ENCODE measurements at places on chromosomes 7 and 10. TPM values are rescaled to one million over a fixed set of nuclear protein-coding genes. Genes with fewer than 3 reads are reported as not detected.

DNA sequence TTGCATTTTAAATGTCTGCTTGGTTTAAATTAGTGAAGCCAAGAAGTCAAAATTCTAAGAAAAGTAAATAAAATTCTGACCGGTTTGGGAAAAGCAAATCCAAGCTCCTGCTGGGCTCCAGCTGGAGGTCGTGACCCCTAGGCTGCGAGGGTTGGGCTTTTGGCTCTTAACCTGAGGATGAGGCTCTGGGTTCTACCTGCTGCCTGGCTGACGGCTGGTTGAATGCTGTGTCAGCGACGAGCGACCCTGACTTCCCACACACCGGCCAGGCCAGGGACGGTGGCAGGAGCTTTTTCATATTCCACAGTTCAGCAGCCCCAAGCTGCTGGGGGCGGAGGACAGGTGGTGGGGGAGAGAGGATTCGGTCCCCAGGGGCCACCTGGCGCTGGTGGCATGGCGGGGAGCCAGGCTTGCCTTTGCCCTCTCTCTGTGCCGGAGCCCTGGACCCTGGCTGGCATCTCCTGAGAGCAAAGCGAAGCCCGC lies 843 bp upstream of the PLPP4 start:
- H3K27ac ChIP-seq, result no peak overlapping the region
- no peaks in the 10 kb centered on the region for H3K36me3 ChIP-seq
- H3K4me3 ChIP-seq, result no peak overlapping the region
- no peaks in the 10 kb centered on the region for H3K27me3 ChIP-seq

DNA sequence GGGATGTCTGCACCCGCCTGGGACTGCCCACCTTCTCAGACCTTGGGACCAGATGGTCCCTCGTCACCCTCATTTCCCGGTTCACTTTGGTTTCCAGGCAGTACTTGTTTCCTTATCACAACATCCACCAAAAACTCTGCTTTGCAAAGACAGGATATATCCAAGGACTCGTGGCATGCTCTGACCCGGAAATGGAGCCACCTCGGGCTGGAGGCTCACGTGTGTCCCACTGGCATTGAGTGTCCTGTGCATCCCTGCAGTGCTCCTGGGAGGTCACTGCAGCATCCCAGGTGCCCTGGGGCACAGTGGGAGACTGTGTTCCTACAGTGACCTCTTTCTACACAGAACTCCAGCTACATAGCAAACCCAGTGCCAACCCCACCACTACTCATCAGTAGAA lies 611.9 kb upstream of the FOXK1 start:
- no peak overlapping the region for H3K27ac ChIP-seq
- H3K4me1 ChIP-seq, result no peaks in the 10 kb centered on the region
- no peak for DNase-seq
- H3K27me3 ChIP-seq, result no peaks in the 10 kb centered on the region
- no peaks in the 10 kb centered on the region for H3K36me3 ChIP-seq

GRCh38 chr7:149031353-149031910 lies 3.1 kb upstream of the PDIA4 start:
- H3K4me3 ChIP-seq, result no peak overlapping the region
- no peaks in the 10 kb centered on the region for H3K36me3 ChIP-seq
- H3K27ac ChIP-seq, result no peak overlapping the region

TAS2R60 gene
- total RNA-seq, result not detected

GRCh38 chr7:27147199-27148030 lies at the start of gene HOXA6:
TSS of gene HOXA6 (minus strand) at chr7:27147774. CDS start at chr7:27147749, 25 bp downstream.
- no peaks in the 10 kb centered on the region for H3K4me1 ChIP-seq
- H3K27ac ChIP-seq, result no peak within 1 kb of the TSS
- no peak for DNase-seq
- peaks cover 18% of the 10 kb centered on the region for H3K27me3 ChIP-seq
- no peaks in the 10 kb centered on the region for H3K36me3 ChIP-seq

DNA sequence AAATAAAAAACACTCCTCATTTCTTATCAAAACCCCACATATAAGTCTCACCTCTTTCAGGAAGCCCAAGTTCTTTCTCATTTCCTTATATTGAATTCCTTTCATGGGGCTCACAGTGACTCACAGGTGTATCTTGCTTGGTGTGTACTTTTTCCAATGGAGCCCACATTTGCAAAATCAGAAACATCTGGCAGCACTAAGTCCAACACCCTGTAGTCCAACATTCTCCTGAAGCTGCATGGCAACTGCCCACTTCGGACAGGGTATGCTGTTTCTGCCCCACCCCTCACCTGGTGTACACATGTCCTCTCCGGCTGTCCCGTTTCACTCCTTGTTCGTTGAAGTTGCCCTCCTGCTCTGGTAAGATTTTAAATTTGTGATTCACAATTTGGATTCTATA lies 544.1 kb downstream of the SORCS3 start:
- H3K4me1 ChIP-seq, result no peaks in the 10 kb centered on the region
- H3K27ac ChIP-seq, result no peak overlapping the region
- H3K4me3 ChIP-seq, result no peak overlapping the region
- no peak for DNase-seq

DNA sequence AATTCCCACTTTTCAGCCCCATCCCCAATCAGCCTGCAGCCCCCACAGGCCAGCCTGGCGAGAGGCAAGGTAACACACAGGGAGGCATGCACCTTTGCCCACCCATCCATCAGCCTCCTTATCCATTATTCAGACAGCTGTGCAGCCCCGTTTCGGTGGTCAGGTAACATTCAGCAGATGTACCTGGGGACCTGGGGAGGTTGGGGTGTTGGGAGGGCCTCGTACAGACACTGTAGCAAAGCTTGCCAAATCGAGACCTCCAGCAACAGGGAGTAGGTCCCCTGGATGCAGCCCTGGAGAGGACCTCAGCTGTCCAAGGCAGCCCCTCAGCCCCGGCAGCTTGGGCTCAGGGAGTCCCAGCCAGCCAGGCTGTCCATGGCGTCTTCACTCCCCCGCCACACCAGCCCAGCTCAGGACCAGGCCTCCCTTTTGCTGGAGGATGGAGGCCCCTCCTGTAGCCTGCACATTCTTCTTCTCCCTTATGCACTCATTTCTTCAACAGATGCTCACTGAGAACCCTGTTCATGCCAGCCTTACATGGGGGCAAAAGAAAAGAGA lies 8.5 kb upstream of the DRGX start:
- peaks cover 16% of the 10 kb centered on the region for H3K4me1 ChIP-seq
- DNase-seq, result no peak
- no peaks in the 10 kb centered on the region for H3K27me3 ChIP-seq

DNA sequence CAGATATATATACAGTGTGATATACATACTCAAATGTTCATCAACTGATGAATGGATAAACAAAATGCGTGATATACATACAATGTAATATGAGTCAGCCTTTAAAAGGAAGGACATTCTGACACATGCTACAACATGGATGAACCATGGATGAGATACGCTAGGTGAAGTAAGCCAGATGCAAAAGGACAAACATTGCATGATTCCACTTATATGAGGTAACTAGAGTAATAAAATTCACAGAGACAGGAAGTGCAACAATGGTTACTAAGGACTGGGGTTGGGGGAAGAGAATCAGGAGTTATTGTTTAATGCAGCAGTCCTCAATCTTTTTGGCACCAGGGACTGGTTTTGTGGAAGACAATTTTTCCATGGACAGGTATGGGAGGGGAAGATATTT lies 47.3 kb upstream of the PIK3AP1 start:
- H3K36me3 ChIP-seq, result no peaks in the 10 kb centered on the region
- no peak overlapping the region for H3K27ac ChIP-seq
- DNase-seq, result no peak
- no peak overlapping the region for H3K4me3 ChIP-seq

DNA sequence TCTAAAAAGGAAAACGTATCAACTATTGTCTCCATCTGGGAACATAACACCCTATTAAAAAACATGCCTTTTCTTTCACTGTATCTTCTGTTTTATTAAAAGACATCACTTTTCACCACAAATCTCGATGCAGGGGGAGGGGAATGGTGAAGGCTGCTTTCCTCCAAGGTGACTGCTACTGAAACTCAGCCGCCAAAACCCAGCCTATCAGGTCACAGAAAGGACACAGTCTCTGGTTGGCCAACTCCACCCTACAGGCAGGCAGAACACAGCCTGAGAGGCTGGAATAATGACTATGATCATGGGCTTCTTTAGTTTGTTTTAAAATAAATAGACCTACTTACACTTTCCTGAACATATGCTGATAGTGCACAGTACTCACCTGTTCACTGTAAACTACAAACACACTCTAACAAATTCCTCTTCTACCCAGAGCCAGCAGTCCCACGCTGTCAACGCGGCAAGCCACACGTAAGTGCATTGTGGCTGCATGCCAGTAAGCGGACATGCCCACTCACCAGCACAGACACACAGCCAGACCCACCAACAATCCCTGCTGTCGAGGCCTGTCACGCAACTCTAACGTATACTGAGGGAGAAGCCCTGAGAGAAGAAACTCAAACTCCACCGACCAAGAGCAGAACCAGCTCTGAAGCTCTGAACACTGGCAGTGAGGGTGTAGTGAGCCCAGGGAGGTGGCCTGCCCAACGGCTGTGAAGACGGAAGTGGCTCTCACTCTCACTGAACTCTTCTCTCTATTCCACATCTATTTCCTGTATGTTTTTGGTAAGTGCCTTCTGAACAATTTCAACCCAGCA lies 41.8 kb downstream of the NCAPG2 start:
- H3K27ac ChIP-seq, result no peak overlapping the region
- no peaks in the 10 kb centered on the region for H3K36me3 ChIP-seq
- H3K27me3 ChIP-seq, result no peaks in the 10 kb centered on the region
- no peak for DNase-seq

DNA sequence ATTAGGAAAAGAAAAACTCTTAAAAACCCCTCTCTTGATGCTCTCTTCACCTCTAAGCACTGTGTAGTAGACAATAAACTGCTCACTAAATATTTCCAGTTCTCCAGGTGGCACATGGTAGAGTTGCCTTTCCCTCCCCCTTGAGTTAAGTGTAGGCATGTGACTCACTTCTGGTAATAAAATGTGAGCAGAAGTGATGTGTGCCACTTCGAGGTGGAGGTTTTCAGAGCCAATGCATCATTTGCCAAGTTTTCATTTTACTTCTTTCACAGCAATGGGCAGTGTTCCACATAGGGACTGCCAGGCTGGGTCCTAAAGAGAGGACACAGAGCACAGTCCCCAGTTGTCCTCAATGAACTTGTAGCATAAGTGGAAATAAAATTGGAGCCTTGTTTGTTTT lies 131.6 kb upstream of the NPY start:
- no peaks in the 10 kb centered on the region for H3K27me3 ChIP-seq
- H3K4me1 ChIP-seq, result no peaks in the 10 kb centered on the region
- no peaks in the 10 kb centered on the region for H3K36me3 ChIP-seq
- no peak overlapping the region for H3K4me3 ChIP-seq
- DNase-seq, result no peak
- no peak overlapping the region for H3K27ac ChIP-seq

DNA sequence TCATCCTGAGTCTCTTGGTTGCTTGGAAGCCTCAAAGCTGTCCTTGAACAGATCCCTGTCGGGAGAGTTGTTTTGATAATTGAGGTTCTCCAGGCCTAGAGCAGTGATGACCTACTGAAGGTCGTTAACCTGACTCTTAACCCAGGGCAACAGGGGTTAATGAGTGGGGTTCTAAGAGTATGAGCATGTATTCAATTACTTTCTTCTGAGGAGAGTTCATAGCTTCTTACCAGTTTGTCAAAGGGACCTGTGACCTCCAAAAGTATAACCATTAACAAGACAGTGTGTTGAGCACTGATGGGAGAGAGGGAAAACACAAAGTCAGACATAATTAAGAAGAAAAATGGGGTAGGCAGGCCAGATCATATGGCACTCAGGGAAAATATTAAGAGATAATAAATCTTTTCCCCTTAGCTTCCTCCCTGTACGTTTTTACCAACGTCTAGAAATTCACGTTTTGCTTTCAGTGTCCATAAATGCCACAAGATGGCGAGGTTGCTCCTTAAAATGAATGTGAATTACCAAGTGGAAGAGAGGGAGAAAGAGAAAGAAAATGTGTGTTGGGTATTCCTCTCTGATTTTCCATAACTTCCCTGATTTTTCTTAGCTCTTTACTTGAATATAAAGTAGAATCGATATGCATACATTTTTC lies 97.6 kb downstream of the SUGCT start:
- no peaks in the 10 kb centered on the region for H3K27me3 ChIP-seq
- no peaks in the 10 kb centered on the region for H3K36me3 ChIP-seq
- no peak overlapping the region for H3K27ac ChIP-seq
- H3K4me3 ChIP-seq, result no peak overlapping the region
- H3K4me1 ChIP-seq, result peaks cover 4% of the 10 kb centered on the region
- DNase-seq, result no peak

RAPGEF5 gene
- total RNA-seq, result 19.6 TPM

GRCh38 chr10:131242007-131242406 lies 69.5 kb downstream of the TCERG1L start:
- H3K36me3 ChIP-seq, result no peaks in the 10 kb centered on the region
- no peak overlapping the region for H3K4me3 ChIP-seq
- no peaks in the 10 kb centered on the region for H3K4me1 ChIP-seq
- no peaks in the 10 kb centered on the region for H3K27me3 ChIP-seq
- H3K27ac ChIP-seq, result no peak overlapping the region

SLC37A3 gene
- total RNA-seq, result 23.3 TPM

Measured in pancreas (tissue), 10 donors.